ENCODE measurements at places on chromosomes 11 and 22. TPM values are rescaled to one million over a fixed set of nuclear protein-coding genes. Genes with fewer than 3 reads are reported as not detected.
A peak's percentile ranks its signal among the peaks of the same experiment; 100 is the strongest.

Gene DDX25
- not detected for total RNA-seq

Gene OR5A1
- not detected for total RNA-seq

Gene MMP27
- total RNA-seq: 0.33 TPM

Gene PEX26
- 34.5 TPM for total RNA-seq

Gene OR5P2
- not detected for total RNA-seq

Gene CLMP
- 184 TPM for total RNA-seq

Gene LIN7C
- 44.9 TPM for total RNA-seq

Gene NXPE4
- total RNA-seq: not detected

Gene KDELR3
- 8.1 TPM for total RNA-seq

Gene SEC14L3
- total RNA-seq: not detected

Gene SLC17A6
- total RNA-seq: not detected

Gene PVALB
- total RNA-seq: not detected

Gene MPEG1
- total RNA-seq: 10.1 TPM

Gene PTGDR2
- total RNA-seq: 2.1 TPM

Gene FOLH1
- total RNA-seq: 1.6 TPM

Gene OR5B21
- not detected for total RNA-seq

Gene LDHA
- total RNA-seq: 523 TPM

Gene SYT13
- total RNA-seq: 0.83 TPM

Gene C11orf91
- not detected for total RNA-seq

- no peaks in the 10 kb centered on the region for H3K27me3 ChIP-seq
- H3K36me3 ChIP-seq: no peaks in the 10 kb centered on the region
- no peak for DNase-seq
- no peak overlapping the region for H3K27ac ChIP-seq
- H3K4me1 ChIP-seq: no peaks in the 10 kb centered on the region
Observed at GRCh38 chr11:111525456-111525855, 10.9 kb downstream of the HOATZ start.

- DNase-seq: no peak
- H3K27me3 ChIP-seq: no peaks in the 10 kb centered on the region
- peak overlapping the region; percentile 98 for H3K4me3 ChIP-seq
- no peaks in the 10 kb centered on the region for H3K36me3 ChIP-seq
- H3K4me1 ChIP-seq: peaks cover 43% of the 10 kb centered on the region
Observed at GRCh38 chr11:3853899-3854659, 1.4 kb upstream of the STIM1 start.

GRCh38 chr22:42855721-42856120 is 1.4 kb downstream of the ARFGAP3 start:
- H3K27me3 ChIP-seq: no peaks in the 10 kb centered on the region
- no peak for DNase-seq
- H3K36me3 ChIP-seq: peaks cover 6% of the 10 kb centered on the region
- peaks cover 25% of the 10 kb centered on the region for H3K4me1 ChIP-seq
- peak overlapping the region; percentile 87 for H3K4me3 ChIP-seq
- H3K27ac ChIP-seq: peak overlapping the region; percentile 98

DNA sequence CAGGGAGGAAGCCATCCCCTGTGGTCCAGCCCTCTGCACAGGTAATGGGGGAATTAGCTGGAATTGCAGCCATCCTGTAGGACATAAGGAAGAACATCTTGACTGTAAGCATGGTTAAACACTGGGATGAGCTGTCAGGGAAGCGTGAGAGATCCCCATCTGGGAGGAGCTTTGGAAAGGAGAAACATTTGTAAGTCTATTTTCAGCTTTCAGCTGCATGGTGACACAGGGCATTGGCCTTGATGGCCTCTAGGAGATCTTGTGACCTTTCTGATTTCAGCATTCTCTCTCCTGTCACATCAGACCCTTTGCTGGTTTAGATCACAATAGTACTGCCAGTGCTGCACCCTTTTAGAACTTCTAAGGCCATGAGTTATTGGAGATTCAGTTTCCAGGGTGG is 47.1 kb downstream of the BCR start:
- DNase-seq: no peak
- peak overlapping the region; percentile 73 for H3K27ac ChIP-seq

GRCh38 chr22:37295213-37295886 is 13.0 kb downstream of the CYTH4 start:
- H3K27ac ChIP-seq: no peak overlapping the region
- H3K27me3 ChIP-seq: no peaks in the 10 kb centered on the region
- H3K4me3 ChIP-seq: no peak overlapping the region
- DNase-seq: no peak

DNA sequence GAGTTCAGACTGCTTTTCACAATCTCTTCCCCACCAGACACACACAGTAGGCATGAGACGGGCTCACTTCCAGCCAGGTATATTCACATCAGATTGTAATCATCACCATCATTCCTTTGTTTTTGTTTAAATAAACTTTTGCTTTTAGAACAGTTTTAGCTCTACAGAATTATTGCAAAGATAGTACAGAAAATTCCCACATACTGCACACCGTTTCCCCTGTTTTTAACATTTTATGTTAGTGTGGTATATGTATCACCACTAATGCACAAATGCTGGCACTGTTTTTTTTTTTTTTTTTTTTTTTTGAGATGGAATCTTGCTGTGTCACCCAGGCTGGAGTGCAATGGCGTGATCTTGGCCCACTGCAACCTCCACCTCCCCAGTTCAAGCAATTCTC is 83.3 kb upstream of the ANO1 start:
- H3K36me3 ChIP-seq: no peaks in the 10 kb centered on the region
- no peaks in the 10 kb centered on the region for H3K27me3 ChIP-seq
- H3K4me3 ChIP-seq: no peak overlapping the region
- no peak overlapping the region for H3K27ac ChIP-seq
- no peaks in the 10 kb centered on the region for H3K4me1 ChIP-seq
- no peak for DNase-seq

GRCh38 chr11:62567018-62567633 is 6.6 kb downstream of the EEF1G start:
- no peak overlapping the region for H3K4me3 ChIP-seq
- H3K27ac ChIP-seq: peak overlapping the region; percentile 9

GRCh38 chr11:118618115-118618990 is 10.9 kb downstream of the PHLDB1 start:
- H3K27ac ChIP-seq: peak overlapping the region; percentile 87
- H3K36me3 ChIP-seq: peaks cover 19% of the 10 kb centered on the region
- H3K4me3 ChIP-seq: peak overlapping the region; percentile 8
- no peaks in the 10 kb centered on the region for H3K27me3 ChIP-seq
- H3K4me1 ChIP-seq: peaks cover 96% of the 10 kb centered on the region

GRCh38 chr22:38193580-38193979 is 8.2 kb upstream of the MAFF start:
- no peaks in the 10 kb centered on the region for H3K27me3 ChIP-seq
- no peak for DNase-seq
- H3K4me1 ChIP-seq: peaks cover 10% of the 10 kb centered on the region
- no peak overlapping the region for H3K4me3 ChIP-seq
- no peaks in the 10 kb centered on the region for H3K36me3 ChIP-seq

- no peak overlapping the region for H3K4me3 ChIP-seq
- no peaks in the 10 kb centered on the region for H3K4me1 ChIP-seq
- DNase-seq: no peak
- no peaks in the 10 kb centered on the region for H3K36me3 ChIP-seq
Observed at GRCh38 chr11:67699521-67699920, 25.1 kb upstream of the ALDH3B2 start.

DNA sequence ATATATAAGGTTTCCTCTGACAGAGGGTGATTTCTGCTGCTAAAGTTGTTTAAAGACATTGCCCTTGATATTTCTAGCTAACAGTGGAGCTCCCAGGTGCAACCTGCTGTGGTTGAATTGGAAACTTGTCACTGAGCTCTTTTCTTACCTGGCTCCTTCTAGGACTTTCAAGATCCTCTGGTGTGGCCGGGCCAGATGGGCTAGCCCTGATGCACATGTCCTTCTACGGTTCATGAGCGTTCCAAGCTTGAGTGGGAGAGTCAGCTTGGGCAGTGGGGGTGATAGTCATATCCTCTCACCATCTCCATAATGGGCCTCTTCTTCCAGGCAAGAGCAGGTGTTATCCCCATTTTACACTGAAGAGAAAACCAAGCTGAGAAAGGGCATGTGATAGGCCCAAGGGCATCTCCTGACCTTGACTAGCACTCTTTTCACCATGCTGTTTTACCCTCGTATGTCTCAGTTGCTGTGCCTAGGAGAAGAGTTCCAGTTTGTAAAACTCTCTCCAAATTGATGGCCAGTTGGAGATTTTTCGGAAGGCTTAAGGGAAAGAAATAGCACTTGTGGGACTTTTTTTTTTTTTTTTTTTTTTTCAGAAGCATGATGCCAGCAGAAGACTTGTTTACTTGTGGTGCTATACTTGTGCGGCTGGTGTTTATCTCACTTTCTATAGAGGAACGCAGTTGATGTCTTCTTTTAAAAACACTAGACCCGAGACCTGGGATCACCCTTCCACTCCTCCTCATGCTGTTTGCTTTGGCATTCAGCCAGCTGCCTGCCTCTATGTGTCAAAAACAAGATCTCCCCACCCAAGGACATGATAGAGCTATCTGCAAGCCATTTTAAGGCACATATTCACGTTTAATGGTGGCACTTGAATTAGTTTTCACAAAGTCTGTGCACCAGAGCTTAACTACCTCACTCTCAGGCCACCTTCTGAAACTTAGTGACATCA is 32.6 kb downstream of the TEAD1 start:
- no peaks in the 10 kb centered on the region for H3K36me3 ChIP-seq
- H3K27me3 ChIP-seq: no peaks in the 10 kb centered on the region
- peaks cover 27% of the 10 kb centered on the region for H3K4me1 ChIP-seq

DNA sequence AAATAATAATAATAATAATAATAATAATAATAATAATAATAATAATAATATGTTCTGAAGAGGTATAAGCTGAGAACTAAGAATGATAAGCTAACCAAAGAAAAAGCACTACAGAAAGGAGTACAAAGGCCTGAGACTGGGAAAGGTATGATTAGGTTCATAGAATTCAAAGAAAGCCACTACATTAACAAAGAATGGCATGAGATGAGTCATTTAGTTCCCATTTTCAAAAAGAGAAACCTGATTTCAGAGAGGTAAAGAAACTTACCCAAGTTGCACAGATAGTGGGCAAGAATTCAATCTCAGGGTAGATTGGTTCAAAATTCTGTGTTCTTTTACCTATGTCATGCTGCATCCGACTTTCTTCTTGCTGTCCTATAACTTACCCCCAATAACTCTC is 350.9 kb downstream of the TTC28 start:
- H3K27me3 ChIP-seq: no peaks in the 10 kb centered on the region
- H3K4me1 ChIP-seq: no peaks in the 10 kb centered on the region
- no peak overlapping the region for H3K4me3 ChIP-seq
- no peak overlapping the region for H3K27ac ChIP-seq

DNA sequence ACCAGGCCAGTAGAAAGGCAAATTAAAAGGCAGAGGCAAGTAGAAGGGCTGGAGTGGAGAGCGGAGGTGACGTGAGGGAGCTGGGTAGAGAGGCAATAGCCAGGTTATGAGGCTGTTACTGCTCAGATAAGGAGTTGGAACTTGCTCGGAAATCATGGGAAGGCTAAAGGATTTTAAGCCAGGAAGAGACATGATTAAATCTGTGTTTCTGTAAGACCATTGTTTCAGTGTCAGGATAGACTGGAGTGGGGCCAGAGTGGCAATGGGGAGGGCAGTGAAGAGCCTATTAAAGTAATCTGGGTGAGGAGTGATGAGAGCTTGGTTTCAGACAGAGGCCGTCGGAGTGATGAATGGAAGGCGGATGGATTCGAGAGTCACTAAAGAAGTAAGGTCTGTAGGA is 39.0 kb downstream of the GRAMD1B start:
- DNase-seq: no peak
- no peaks in the 10 kb centered on the region for H3K36me3 ChIP-seq
- no peaks in the 10 kb centered on the region for H3K27me3 ChIP-seq
- no peak overlapping the region for H3K27ac ChIP-seq

GRCh38 chr11:88103337-88104206 is 71.7 kb downstream of the RAB38 start:
- H3K4me3 ChIP-seq: no peak overlapping the region
- H3K27me3 ChIP-seq: no peaks in the 10 kb centered on the region
- no peaks in the 10 kb centered on the region for H3K4me1 ChIP-seq
- H3K27ac ChIP-seq: no peak overlapping the region
- no peak for DNase-seq

GRCh38 chr22:47551431-47551775 is 789.0 kb downstream of the TBC1D22A start:
- H3K27ac ChIP-seq: no peak overlapping the region
- no peaks in the 10 kb centered on the region for H3K36me3 ChIP-seq
- H3K27me3 ChIP-seq: no peaks in the 10 kb centered on the region
- no peak for DNase-seq
- no peaks in the 10 kb centered on the region for H3K4me1 ChIP-seq
- no peak overlapping the region for H3K4me3 ChIP-seq

DNA sequence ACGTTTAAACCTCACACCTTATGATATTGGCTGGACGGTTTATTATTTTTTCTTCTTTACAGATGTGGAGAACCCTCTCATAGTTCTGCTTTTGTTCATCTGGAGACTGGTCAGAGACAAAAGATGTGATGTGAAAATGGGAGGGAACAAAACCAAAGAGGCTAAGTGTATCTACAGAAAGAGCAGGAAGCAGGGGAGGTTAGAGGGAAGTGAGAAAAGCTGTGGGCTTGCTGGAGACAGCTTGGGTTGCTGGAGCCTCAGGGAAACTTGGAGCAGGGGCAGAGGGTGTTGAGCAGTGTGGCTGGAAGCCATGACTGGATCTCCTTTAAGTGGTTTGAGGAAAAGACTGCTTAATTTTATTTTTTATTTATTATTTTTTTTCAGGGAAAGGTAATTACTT is 79.0 kb upstream of the SNX19 start:
- no peak overlapping the region for H3K4me3 ChIP-seq
- no peak overlapping the region for H3K27ac ChIP-seq
- H3K4me1 ChIP-seq: peaks cover 7% of the 10 kb centered on the region

DNA sequence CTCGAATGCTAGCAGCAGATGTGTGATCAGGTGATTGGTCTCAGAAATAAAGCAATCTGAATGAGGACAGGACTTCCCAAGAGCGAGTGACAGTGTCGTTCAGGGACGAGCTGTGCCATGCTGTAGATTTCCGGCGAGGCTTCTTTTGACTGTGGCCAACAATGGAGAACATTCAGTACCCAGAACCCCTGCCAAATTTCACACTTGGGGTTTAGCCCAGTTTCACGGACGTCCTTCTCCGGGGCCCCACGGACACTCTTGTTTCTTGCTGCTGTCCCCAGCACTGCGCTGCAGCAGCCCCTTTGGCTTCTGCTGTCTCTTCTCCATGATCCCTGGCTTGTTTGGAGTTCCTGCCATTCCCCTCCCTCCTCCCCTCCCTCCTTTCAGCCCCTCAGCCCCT is 115.1 kb upstream of the GRAMD1B start:
- H3K27me3 ChIP-seq: peaks cover 46% of the 10 kb centered on the region
- no peak overlapping the region for H3K4me3 ChIP-seq
- no peaks in the 10 kb centered on the region for H3K36me3 ChIP-seq
- H3K4me1 ChIP-seq: no peaks in the 10 kb centered on the region
- DNase-seq: no peak
- no peak overlapping the region for H3K27ac ChIP-seq

- no peaks in the 10 kb centered on the region for H3K27me3 ChIP-seq
- no peaks in the 10 kb centered on the region for H3K36me3 ChIP-seq
- H3K27ac ChIP-seq: peak overlapping the region; percentile 97
Observed at GRCh38 chr11:10931761-10932670, 74.2 kb upstream of the ZBED5 start.

- no peaks in the 10 kb centered on the region for H3K36me3 ChIP-seq
- no peaks in the 10 kb centered on the region for H3K4me1 ChIP-seq
- H3K27me3 ChIP-seq: no peaks in the 10 kb centered on the region
- no peak overlapping the region for H3K27ac ChIP-seq
- no peak for DNase-seq
Observed at GRCh38 chr11:103794262-103794661, 242.2 kb upstream of the DDI1 start.

GRCh38 chr11:5291207-5291838 is 10.4 kb downstream of the OR51B4 start:
- H3K27me3 ChIP-seq: no peaks in the 10 kb centered on the region
- H3K27ac ChIP-seq: no peak overlapping the region
- DNase-seq: no peak
- H3K4me3 ChIP-seq: no peak overlapping the region
- H3K36me3 ChIP-seq: no peaks in the 10 kb centered on the region

GRCh38 chr11:128814856-128815705 is 52.0 kb downstream of the KCNJ1 start:
- no peak overlapping the region for H3K4me3 ChIP-seq
- H3K27ac ChIP-seq: no peak overlapping the region
- H3K27me3 ChIP-seq: peaks cover 6% of the 10 kb centered on the region
